ENCODE measurements at places on chromosomes 6 and 20.
A peak's percentile ranks its signal among the peaks of the same experiment; 100 is the strongest.

DNA sequence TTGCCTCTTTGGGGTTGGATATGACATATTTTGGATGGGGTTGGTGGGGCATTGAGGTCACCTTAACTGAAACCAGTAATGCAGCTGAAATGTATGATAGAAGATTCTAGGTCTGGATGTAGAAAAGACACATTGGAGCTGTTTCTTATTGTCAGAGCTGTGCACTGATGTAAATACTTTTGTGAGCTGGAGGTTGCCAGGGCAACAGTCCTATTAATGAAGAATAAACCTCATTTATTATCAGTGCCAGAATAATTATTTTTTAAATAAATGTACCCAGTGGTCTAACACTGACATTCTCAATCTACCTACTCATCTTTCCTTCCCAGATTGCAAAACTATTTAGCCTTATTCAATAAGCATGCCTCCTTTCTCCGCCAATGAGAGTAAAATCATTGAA lies 57.0 kb downstream of the CAP2 start:
- DNase-seq = peak; percentile 6

- no peak for DNase-seq
Observed at GRCh38 chr6:73348550-73349204, 5.4 kb downstream of the DPPA5 start.

DNA sequence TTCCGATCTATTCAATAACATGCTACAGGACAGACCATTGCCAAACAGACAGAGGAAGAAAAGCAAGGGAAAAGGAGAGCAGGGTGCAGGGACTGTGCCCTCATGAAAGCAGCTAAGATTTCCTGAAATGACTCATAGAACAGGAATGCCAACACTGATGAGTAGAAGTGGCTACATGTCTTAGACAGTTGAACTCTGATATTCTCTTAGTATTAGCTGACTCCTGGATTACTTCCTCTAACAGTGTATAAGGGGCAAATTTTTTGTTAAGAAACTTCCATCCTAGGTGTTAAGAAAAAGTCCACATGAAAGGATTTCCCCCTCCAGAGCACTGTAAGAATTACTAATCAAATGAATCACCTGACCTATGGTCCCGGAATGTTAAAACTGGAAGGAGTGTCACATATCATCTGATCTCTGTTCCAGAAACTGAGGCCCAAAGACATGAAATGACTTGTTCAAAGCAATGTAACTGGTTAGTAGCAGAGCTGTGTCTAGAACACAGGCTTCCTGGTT lies 224.9 kb downstream of the IBTK start:
- DNase-seq = peak; percentile 87

DNA sequence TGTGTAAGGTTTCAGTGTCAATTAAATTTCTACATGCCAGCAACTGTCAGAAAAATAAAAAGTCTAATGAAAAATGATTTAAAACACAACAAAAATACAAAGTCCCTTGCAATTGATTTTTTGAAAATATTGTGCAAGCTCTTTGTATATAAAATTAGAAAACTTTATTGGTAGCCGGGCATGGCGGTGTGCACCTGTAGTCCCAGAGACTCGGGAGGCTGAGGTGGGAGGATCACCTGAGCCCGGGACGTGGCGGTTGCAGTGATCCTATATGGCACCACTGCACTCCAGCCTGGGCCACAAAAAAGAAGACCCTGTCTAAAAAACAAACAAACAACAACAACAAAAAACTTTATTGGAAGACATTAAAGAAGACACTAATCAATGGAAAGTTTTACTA lies 6.0 kb upstream of the OVOL2 start:
- no peak for DNase-seq

DNA sequence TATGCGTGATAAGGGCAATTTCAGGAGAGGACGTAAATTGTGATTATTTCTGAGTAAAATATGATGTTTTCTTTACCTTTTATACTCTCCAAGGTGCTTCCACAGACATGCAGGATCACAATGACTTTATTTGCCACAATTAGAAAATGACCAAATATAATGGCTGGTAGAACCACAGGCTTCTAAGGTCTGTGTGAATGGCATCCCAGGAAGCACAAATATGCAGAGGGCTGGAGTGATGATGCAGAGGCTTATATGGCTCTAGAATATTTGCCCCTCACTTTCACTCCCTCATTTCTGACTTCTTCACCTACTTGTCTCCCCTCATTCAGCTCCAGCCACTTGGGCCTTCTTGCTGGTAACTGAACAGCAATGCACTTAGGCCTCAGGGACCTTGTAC lies 502.1 kb upstream of the MAP3K7 start:
- DNase-seq = no peak

DNA sequence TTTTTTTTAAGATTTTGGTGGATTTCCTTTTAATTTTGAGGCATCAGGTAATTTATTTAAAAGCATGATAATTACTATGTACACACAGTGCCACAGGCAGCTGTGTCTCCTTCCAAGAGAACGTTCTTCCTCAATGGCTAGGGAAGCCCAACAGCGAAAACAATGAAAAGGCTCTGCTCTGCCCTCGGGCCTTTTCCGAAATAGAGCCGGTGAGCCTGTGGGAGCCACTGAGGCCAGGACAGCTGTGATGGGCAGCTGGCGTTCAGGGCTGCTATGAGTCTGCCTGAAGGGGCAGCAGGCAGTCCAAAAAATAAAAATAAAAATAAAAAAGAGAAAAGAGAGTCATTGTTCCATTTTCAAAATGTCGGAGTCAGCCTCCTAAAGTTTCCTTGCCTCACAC lies 443.8 kb downstream of the KIF16B start:
- no peak for DNase-seq

DNA sequence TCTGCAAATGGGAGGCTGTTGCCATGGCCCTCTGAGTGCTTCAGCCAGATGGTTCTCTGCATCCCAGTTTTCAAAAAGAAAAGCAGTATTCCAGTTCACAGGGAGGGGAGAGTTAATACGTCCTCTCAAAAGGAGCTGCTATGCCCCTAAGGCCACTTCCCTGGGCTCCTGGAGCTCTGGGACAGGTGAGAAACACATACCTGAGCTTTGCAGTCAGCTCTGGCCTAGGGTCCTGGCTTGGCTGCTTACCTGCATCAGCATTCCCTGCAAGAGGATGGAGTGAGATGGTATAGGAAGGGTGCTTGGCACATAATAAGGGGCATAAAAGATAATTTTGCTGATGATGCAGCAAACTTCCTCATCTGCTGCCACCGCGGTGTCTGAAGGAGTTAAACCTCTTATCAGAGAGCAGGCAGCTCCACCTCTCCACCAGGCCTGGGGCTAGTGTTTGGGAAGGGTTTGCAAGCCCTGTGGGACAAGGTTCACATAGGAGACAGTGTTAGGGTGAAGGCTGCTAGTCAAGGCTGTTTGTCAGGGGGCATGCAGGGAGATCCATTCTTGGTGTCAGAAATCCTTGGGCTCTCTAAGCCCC lies 62.7 kb downstream of the SLC24A3 start:
- DNase-seq = no peak

DNA sequence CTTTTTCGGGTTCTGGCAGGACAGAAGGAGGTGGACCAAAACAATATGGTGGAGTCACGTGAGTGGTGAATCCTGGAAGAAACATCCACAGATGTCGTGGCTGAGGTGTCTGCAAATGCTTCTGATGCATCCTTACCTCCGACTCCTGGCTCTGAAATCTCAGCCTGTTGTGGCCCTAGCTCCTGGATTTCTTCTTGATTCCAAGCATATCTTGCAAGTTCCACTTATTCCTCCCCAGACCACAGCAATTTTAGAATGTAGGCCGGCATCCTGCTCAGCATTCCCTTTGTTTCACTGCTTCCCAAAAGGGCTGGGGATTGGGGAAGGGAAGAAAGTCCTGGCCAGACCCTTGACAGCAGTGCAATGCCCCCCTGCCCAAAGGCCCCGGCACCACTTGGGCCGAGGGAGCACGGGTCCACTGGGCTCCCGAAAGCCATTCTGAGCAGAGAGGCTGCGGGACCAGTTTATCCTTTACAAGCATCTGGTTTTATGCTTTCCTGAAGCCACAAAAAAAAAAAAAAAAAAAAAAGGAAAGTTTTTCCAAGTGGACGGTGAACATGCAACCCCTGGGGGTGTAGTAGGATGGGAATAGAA lies 200.9 kb upstream of the RNF24 start:
- DNase-seq = no peak

- DNase-seq = no peak
Observed at GRCh38 chr6:108168090-108168463, 2.3 kb downstream of the NR2E1 start.

DNA sequence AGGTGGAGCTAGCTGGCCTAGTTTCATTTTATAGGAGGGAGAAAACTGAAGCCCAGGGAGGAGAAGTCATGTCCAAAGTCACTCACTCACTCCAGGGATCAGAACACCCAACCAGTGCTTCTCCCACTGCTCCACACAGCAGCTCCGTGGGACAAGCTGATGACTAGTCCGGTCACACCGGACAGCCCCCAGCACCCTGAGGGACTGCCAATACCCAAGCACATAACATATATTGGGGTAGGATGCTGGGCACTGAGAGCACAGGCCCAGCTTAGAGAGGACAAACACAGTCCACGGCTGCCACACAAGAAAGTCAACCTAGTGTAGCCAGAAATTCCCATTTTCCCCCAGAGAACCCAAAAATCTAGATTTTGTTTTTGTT lies 5.7 kb downstream of the RRBP1 start:
- no peak for DNase-seq

GRCh38 chr20:2746636-2747265 lies 53.7 kb downstream of the CPXM1 start:
- no peak for DNase-seq

- peak; percentile 34 for DNase-seq
Observed at GRCh38 chr6:136920671-136921380, 1.3 kb upstream of the SLC35D3 start.

DNA sequence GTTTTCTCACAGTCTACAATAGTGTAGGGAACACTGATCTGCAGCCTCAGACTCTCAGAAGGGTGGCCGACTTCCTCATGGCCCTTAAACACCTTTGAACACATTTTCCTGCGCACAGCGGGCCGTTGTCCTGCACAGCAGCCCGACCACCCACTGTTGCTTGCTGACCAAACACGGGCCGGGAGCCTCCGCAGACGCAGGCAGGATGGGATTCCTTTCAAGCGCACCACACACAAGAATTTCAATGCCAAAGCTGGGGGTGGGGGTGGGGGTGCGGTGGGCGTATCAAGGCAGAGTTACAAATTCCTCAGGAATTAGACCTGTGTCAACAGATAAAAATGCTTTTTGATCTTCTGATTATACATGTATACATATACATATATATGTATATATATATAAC lies 74.5 kb downstream of the HUS1B start:
- peak; percentile 77 for DNase-seq

GRCh38 chr6:1622851-1623768 lies 13.4 kb downstream of the FOXC1 start:
- no peak for DNase-seq

DNA sequence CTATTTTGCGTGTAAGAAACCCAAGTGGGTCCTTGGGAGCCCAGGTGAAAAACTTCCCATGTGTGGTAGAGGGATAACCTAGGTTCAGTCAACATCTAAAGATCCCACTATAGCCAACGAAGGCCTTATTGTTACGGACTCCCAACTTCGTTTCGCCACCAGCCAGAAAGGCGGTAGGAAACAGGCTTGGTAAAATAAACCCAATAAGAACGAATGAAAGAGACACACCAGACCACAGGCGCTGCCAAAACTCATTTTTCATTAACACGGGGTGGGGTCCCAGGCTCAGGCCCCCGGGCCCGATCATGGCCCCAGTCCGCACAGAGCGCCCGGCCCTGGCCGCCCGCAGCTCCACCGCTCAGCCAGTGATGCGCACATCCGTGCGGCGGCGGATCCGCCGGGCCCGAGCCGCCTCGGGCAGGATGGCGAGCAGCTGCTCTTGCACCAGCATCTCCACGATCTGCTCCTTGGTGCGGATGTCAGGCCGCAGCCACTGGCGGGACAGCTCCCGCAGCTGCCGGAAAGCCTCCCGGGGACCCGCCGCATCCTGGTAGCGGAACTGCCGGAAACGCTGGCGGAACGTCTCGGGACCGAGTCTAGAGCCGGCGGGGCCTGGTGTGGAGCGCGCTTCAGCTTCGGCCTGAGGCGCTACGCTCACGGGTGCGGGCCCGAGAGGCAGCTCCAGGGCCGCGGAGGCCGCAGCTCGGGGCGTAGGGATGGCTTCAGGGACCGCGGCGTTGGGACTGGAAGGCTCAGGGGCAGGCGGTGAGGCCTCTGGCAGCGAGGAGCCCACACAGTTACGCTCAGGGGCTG lies 709 bp downstream of the SCAND1 start:
- DNase-seq = peak; percentile 56

GRCh38 chr20:39089029-39089428 lies 126.9 kb downstream of the DHX35 start:
- DNase-seq = no peak

DNA sequence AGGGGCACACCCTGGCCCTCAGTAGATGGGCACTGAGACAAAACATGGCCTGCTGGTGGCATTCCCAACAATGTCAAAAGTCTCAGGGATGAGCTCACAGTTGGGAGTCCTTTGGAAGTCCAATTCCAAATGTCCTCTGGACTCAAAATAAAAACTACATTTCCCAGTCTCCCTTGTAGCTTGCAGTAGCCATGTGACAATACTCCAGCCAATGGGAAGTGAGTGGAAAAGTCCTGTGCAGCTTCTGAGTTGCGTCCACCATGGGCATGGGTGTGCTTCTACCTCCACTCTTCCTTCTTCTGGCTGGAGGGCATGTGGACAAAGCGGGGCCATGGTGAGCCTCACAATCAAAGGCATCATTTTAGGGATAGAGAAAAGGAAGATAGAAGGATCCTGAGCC lies 5.8 kb upstream of the ADAM33 start:
- DNase-seq = peak; percentile 77
